Activated CD4-positive, alpha-beta T cell treated with anti-CD3 and anti-CD28 coated beads for 4 hours (primary cell): ENCODE measurements at places on chromosomes 2 and 18.

GRCh38 chr18:48806551-48807261, 144.1 kb downstream of the SMAD7 start:
- DNase-seq = no peak

- no peak for DNase-seq
Measured at GRCh38 chr2:189144700-189145211, 34.8 kb downstream of the COL5A2 start.

DNA sequence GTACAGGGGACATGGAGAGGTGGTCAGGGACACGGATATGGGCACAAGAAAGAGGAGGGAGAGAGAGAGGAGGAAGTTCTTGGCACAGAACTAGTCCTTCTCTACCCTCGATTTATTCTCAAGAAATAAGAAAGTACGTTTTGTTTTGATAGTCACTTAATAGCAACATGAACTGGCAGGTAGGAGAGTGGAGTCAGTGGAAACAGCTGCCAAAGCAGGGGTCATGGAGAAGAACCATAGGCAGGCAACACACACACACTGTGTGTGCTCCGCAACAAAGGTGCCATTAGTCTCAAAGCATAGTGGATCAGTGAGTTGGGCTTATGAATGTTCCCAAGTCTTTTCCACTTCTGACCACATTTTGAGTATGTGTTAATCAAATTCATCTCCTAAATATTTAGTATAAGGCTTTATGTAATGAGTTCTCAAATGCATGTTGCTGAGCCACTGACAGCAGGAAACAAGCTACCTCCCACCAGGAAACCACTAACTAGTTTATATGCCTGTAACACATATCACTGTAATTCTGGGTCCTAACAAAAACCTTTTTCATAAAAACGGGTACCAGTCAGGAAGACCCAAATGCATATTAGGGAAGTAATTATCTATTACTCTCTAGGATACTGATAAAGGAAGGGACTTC, 41.1 kb downstream of the IWS1 start:
- DNase-seq = no peak

DNA sequence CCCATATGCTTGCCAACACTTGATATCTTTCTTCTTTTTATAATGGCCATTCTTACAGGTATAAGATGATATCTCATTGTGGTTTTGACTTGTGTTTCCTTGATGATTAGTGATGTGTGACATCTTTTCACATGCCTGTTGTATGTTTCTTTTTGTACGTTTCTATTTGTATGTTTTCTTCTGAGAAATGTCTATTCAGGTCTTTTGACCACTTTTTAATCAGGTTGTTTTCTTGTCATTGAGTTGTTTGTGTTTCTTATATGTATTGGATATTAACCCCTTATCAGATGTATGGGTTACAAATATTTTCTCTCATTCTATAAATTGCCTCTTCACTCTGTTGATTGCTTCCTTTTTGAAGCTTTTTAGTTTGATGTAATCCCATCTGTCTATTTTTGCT, 42.4 kb downstream of the ABCB11 start:
- no peak for DNase-seq

DNA sequence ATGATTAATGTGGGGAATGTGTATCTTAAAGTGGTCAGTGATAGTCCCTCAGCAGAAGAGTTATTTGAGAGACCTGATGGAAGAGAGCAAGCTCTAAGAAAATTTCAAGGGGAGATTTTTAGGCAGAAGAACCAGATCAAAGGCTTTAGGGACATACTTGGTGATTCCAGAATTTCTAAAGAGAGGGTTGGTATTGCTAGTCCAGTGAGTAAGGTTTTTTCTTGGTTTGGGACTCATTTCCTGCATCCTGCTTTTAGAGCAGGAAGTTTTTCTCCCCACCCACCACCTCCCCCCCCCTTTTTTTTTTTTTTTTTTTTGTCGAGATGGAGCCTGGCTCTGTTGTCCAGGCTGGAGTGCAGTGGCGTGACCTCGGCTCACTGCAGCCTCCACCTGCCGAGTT, 42.7 kb upstream of the DYSF start:
- no peak for DNase-seq

DNA sequence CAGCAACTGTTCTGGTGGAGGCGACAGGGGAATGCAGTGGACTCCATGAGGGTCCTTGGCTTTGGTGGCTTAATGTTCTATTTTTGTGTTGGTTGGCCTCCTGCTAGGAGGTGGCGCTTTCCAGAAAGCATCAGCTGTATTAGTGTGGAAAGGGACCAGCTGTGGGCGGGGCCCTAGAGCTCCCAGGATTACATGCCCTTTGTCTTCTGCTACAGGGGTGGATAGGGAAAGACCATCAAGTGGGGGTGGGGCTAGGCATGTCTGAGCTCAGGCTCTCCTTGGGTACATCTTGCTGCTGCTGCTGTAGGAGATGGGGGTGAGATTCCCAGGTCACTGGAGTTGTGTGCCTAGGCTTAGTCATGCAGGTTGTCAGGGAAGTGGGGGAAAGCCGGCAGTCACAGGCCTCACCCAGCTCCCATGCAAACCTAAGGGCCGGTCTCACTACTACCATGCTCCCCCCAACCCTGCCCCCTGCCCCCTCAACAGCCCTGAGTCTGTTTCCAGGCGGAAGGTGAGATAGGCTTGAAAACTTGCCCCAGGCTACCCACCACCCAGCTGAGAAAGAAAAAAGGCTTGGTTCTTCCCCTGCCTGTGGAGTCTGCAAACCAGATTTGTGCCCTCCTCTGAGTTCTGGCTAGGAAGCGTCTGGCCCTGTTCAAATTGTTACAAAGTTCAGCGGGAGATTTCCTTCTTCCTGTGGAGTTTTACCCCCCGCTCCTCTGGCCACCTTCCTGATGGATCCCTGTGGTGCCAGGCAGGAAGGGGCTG, 141.3 kb upstream of the LYPD1 start:
- no peak for DNase-seq

- DNase-seq = no peak
Measured at GRCh38 chr2:213757525-213757924, 473.3 kb downstream of the SPAG16 start.

DNA sequence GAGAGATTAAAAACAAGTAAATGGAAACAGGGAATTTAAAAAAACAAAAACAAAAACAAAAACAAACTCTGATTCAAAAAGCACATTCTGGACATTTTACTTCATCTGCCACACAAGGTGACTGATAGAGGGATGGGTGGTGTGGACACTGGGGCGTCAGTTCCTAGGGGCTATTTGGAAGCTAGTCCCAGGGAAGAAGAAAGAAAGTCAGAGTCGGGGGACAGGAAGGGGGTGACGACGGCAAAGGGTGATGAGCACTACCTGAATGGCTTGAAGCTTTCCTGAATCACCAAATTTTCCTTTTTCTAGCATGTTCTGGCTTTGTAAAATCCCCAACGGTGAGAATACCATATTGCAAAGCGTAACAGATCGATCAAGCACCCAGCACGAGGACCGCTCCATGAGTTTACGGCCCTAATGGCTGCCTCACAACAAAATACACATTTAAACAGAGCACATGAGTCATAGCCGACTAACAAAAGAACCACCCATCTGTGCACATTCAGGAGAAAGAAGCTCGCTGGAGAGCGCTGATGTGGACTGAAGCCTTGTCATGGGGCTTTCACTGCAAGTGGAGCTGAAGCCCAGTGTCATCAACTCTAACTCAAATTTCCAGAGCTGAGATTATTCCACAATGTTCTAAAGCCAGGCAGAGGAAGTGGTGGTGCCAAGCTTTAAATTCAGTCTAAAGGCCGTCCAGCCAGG, 178.9 kb downstream of the LNPK start:
- DNase-seq = no peak

- DNase-seq = no peak
Measured at GRCh38 chr18:37332628-37333420, 232.8 kb downstream of the CELF4 start.

- DNase-seq = no peak
Measured at GRCh38 chr2:172734711-172735581, 699 bp upstream of the RAPGEF4 start.

DNA sequence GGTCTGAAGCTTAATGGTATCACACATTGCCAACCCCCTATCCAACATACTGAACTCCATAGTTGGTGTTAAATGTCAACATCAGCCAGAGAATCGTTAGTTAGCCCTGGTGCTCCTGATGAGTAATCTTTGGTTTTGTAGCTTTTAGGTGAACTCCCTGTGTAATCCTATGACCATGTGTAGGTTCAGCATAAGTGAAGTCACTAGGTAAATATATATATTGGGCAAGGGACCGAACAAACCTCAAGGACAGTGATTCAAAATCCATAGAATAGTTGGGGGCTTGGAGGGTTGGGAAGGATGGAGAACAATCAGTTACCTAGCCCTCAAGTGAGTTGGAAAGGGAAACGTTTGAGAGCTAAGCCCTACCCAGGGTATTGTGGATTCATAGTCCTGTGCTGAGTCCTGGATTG, 16.0 kb upstream of the AP1S3 start:
- no peak for DNase-seq

- no peak for DNase-seq
Measured at GRCh38 chr18:35491700-35492077, 6.1 kb downstream of the INO80C start.

- no peak for DNase-seq
Measured at GRCh38 chr18:79589601-79590091, 90.0 kb upstream of the CTDP1 start.

DNA sequence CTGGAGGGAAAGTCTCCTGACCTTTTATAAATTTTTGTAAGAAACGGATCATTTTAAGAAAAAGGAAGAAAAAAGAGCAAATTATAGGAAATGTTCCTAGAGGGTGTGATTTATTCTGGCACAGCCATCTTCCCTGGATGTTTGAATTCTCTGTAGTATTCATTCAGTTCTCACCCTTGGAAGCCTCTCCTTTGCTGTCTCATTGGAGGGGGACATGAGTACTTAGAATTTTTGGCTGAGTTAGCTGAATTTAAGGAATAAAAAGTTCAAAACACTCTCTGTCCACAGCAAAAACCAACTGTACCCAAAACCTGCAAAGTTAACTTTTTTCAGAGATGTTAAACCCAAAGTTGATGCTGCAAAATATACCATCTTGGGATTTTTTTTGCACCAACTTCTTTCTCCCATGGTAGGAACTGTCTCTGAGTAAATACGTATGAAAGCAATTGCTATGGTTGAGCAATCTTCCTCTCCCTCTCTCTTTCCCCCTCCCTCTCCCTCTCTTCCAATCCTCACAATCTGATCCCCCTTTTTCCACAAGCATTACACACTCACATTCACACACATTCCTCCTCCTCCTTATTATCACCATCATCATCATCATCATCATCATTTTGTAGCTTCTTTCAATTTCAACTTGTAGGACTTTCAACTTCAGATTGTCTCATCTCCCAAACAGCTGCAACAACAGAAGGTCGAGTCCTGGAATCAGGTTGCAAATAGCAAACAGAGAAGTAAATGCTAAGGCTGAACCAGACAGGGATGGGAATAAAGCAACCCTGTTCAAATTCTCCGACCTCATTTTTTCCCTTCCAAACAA, 183.7 kb downstream of the GFPT1 start:
- DNase-seq = no peak

- no peak for DNase-seq
Measured at GRCh38 chr2:1398191-1398590, 15.1 kb upstream of the TPO start.

- DNase-seq = no peak
Measured at GRCh38 chr2:156590085-156590739, 154.0 kb downstream of the GPD2 start.

- DNase-seq = no peak
Measured at GRCh38 chr18:37641573-37641972, 76.0 kb upstream of the CELF4 start.

DNA sequence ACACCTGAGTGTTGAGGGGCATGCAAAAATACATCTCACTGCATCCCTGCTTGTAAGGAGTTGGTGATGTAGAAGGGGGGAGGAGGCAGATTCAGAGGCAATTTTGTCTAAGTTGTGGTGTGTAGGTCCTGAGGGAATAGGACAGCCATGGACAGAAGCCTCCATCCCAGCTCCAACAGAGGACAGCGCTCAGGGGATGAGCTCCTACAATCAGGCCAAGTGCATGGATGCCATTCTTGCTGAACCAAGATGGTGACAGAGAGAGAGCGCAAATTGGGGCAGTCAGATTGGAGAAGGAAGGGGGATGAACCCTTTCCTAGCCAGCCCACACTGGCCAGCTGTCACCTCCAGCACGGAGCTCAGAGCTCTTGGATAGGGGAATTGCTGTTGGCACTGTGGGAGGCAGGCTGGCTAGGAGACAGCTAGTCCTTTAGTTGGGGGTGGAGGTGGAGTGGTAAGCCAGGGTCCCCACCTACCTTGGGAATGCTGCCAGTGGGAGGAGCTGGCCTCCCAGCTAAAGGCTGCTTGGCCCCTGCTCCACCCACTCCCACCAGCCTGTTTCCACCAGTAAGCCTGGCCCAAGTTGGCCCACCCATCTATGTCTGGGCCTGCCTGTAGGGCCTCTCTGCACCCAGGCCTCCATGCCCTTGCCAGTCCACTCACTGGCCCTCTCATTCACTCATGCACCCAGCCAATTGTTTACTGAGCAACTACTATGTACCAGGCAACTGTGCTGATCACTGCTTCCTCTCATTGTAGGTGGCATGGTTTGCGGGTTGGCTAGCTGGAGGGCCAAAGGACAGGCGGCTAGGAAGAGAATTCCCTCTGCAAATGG, 2.5 kb upstream of the PER2 start:
- DNase-seq = no peak

DNA sequence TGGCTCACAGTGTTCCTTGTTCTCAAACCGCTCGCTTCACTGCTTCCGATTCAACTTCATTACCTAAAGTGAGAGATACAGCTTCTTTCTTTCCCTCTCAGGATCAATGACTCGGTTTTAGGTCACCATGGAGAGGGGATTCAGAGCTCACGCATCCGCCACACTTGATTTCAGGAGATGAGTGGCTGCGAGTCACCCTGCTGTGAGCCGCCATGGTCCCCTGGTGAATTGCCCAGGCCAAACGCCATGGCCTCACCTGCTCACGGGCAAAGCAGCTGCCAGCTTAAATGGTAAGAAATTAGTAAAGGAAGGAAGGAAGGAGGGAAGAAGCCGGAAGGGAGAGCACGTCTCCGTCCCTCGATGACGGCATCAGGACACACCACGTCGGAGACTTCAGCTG, 60.5 kb downstream of the ADNP2 start:
- DNase-seq = no peak

DNA sequence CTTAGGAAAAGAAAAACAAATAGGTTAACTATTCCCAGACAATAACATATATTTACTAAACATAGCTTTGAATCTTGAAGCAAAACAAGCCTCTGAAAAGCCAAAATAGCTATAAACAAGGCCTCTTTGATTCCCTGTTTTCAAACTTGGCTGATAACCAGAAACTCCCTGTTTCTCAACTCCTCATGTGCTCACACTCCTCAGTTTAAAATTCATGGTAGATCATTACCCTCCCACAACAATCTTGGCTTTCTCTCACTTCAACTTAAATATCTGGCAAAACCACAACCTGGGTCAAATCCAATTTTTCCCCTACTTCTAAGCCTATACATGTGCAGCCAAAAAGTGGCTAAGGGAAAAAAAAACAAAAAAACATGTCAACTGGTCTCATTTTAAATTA, 15.6 kb downstream of the SUCLG1 start:
- DNase-seq = no peak
